Activated T-helper 9 cell treated with anti-CD3 and anti-CD28 coated beads, Interleukin-2, amount 50 U/mL, for 16 hours (primary cell): ENCODE measurements at places on chromosomes 2 and 18.

DNA sequence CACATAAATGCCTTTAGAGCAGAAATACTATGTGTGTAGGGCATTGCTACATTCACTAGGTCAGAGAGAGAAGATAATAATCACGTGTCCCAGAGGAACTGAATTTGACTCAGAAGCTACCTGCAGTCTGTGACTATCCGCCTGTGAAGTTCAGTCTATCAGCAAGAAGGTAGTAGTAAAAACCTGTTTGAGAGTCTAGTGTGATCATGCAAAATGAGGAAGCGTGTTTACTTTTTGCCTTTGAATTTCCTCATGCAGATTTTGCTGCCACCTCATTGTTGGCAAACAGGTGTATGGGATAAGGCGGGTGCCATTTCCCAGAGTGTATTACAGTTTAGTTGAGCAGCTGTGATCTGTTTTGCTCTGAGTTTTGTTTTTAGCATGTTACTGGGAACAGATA is 403.9 kb upstream of the FANCL start:
- DNase-seq: no peak

- DNase-seq: no peak
These were observed 147.3 kb downstream of the B3GNT2 start for GRCh38 chr2:62343206-62343605.

GRCh38 chr2:215635071-215635787 is 199.4 kb upstream of the FN1 start:
- no peak for DNase-seq

GRCh38 chr2:2131075-2131789 is 199.8 kb downstream of the MYT1L start:
- DNase-seq: no peak

GRCh38 chr18:67735506-67735905 is 219.0 kb upstream of the DSEL start:
- no peak for DNase-seq

- DNase-seq: no peak
These were observed 22.3 kb upstream of the B3GNT7 start for GRCh38 chr2:231373184-231373583.

GRCh38 chr2:57973621-57974186 is 72.9 kb upstream of the VRK2 start:
- no peak for DNase-seq

DNA sequence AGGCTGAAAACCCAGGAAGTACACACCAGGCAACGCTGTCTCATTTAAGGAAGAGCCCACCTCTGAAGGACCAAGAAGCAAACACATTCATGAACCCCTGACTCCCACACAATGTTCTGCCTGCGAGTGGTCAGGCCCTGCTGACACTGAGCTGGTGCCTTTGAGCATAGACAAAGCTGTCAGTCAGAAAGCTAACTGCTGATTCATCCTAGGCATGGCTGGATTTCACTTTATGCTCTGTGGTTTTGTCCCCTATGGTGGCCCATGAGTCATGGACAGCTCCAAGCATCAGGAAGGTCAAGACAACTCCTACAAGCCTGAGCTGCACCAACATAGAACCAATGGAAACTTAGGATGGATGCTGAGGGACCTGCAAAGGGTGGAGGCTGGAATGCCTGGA is 78.9 kb downstream of the UXS1 start:
- DNase-seq: no peak

DNA sequence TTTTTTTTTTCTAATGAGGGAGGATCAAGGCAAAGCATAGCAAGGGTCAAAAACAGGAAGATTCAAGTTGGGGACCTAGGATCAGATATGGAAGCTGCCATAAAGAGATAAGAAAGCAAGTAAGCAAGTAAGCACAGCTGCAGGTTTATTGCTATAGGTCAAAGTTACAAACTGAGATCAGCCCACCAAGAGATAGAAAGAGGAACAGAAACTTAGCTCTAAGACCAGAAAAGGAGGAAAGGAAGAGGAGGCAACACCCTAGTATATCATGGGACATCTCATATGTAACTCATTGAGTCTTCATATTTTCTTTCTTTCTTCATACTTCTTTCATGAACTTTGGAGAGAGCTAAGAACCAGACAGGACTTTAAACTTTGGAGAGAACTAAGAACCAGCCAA is 295.9 kb upstream of the CRIM1 start:
- DNase-seq: no peak

DNA sequence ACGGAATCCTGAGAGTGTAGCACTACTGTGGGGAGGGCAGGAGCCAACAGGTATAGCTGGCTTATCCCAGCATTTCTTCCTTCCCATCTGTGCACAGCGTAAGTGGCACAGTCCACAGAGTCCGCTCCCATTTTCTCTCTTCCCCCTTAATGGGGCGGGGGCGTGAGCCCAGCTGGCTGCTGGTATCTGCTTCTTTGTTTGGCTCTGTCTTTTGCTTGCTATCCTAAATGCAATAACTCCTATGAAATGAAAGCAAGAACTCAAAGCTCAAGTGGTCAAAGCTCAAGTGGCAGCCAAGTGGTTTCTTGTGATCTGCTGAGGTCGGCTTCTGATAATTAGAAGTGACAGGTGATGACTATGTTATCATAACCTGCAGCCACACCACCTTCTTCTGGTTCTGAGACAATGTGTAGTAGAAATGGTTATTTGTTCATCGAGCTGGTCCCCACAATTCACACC is 192.7 kb downstream of the PLCL1 start:
- DNase-seq: no peak

GRCh38 chr18:35515460-35516130 is 17.8 kb upstream of the INO80C start:
- DNase-seq: no peak

DNA sequence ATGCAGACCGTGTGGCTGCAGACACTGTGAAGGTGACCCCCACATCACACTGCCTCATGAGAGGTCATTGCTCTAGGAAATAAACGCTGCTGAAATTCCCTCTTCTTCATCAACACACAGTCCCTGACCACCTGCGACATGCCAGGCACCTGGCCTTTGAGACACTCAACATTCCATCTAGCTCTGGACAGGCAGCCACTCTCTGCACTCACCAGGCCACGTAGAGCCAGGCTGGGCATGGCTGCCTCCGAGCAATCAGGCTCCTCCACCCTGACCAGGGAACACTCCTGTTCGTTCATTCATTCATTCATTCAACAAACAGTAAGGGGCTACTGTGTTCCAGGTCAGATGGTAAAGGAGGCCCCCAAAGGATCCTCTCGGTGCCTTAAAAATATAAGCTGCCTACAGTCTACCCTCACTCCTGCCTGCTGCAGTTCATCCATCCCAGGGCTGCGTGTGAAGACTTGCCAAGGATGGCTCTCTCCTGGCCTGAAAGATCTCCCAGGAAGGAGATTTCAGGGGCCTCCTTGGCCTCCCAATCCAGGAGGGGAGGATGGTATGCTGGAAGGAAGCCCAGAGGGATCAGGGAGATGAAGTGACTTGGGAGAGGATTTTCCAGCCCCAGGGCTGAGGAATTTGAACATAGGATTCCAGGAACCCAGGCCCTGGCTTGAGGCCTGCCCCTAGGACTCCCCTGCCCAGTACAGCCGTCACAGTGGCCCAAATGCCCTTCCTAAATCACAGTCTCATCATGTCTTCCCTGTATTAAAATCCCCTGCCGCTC is 66.7 kb downstream of the TNS1 start:
- DNase-seq: no peak

DNA sequence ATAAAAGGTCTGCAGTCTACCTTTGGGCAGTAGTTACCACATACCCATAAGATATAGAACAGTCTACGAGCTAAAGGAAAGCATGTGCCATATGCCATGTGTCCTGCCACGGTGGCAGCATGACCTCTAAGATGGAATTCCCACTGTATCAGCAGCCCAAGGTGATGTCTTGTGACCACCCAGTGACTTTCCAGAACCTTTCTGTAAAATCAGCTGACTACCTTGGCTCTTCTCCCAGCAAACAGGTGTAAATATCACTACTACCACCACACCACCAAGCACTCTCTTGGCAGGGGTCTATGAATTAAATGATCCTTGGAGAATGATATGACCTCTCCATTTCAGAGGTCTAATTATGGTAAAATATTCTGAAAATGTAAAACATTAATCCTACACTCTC is 99.6 kb downstream of the METTL8 start:
- DNase-seq: no peak

DNA sequence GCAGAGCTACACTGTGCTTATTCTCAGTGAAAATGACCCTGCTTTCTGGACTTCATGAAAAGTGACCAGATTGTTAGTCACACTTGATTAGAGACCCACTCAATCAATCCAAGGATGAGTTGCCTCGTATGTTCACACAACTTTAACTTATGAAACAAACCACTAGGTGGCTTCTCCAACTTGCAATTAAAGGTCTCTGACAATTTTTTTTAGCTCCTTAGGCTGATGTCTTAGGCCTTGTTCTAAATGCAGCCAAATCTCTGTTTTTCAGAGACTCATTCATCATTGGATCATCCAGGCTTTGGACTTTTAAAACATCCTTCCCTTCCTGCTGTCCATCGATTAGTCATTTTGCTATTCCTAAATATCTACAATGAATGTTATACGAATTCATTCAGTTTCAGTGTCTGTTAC is 63.4 kb downstream of the MREG start:
- DNase-seq: no peak

DNA sequence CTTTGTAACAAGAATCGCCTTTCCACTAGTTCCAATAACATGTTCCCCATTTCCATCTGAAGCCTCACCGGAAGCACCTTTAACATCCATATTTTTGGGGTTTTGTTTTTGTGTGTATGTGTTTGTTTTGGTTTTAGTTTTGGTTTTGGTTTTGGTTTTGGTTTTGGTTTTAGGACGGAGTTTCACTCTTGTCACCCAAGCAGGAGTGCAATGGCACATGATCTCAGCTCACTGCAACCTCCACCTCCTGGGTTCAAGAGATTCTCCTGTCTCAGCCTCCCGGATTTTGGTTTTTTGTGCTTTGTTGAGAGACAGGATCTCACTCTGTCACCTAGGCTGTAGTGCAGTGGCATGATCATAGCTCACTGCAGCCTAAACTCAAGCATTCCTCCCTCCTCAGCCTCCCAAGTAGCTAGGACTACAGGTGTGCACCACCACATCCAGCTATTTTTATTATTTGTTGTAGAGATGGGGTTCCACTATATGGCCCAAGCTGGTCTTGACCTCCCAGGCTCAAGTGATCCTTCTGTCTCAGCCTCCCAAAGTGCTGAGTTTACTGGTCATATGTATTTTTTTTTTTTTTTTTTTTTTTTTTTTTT is 36.3 kb downstream of the TGOLN2 start:
- no peak for DNase-seq
